Stimulated activated CD8-positive, alpha-beta memory T cell treated with anti-CD3 and anti-CD28 coated beads, Interleukin-4, amount 100 ng/mL, for 1 hour (primary cell): ENCODE measurements at places on chromosomes 4 and X.

- DNase-seq = no peak
These were observed 797.9 kb upstream of the INTU start for GRCh38 chr4:126834854-126835253.

DNA sequence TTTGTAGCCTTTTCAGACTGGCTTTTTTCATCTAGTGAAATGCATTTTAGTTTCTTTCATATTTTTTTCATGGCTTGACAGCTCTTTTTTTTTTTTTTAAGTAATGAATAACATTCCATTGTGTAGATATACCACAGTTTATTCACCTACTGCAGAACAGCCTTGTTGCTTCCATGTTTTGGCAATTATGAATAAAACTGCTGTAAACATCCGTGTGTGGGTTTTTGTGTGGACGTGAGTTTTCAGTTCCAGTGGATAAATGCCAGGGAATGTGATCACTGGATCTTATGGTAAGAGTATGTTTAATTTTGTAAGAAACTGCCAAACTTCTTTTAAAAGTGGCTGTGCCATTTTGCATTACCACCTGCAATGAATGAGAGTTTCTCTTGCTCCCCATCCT lies 160.8 kb downstream of the SOWAHB start:
- no peak for DNase-seq

GRCh38 chrX:9885150-9885549 lies 82.0 kb upstream of the CLDN34 start:
- no peak for DNase-seq

DNA sequence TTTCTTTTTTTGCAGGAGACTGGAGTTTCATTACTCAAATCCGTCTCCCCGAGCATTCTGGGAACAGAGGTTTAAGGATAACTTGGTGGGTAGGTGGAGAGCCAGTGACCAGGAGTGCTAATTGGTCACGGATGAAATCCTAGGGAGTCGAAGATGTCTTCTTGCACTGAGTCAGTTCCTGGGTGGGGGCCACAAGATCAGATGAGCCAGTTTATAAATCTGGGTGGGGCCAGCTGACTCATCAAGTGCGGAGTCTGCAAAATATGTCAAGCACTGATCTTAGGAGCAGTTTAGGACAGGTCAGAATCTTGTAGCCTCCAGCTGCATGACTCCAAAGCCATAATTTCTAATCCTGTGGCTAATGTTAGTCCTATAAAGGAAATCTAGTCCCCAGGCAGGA lies 741.3 kb downstream of the PCDH7 start:
- DNase-seq = no peak

- DNase-seq = no peak
These were observed 56.4 kb downstream of the SLC2A9 start for GRCh38 chr4:9964879-9965278.

DNA sequence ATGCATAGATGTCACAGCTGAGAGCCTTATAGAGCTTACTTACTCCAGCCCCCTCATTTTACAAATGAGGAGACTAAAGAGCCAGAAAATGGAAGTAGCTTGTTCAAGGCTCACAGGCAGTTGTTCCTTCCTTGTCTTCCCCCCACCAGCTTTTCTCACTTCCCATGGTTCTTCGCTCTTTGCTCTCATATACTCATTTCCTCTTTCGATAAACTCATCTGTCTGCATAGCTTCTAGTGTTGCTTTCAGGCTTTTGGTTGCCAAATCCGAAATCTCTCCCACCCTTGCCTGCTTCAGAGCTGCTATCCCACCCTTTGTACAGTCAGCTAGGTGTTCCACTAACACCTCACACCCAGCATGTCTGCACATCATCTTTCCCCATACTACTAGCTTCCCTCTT lies 25.0 kb upstream of the GJB1 start:
- no peak for DNase-seq

GRCh38 chrX:141668371-141668770 lies 30.2 kb downstream of the SPANXD start:
- no peak for DNase-seq

DNA sequence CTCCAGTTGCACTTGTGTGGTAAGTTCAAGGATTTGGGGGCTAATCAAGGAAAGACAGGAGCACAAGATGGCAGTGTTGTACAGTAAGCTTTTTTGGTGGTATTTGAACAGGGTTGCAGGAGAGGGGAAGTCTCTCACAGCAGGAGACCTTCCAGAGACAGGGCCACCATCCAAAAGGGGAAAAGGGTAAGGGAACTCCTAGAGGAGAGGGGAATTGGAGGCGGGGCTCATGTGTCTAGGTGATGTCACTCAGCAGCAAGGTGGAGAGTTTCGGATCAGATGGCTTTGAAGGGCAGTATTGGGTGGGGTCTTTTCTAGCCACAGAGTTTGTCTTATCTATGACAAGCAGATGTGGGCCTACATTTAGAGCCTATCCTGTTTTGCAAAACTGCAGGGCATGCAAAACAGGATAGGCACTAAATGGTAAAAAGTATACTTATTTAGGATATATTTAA lies 13.4 kb upstream of the RNF175 start:
- no peak for DNase-seq

GRCh38 chr4:61204353-61205060 lies 4.4 kb downstream of the ADGRL3 start:
- no peak for DNase-seq

- DNase-seq = no peak
These were observed 357 bp upstream of the IGBP1 start for GRCh38 chrX:70132877-70133302.

- no peak for DNase-seq
These were observed 554.1 kb upstream of the MAGEB2 start for GRCh38 chrX:29661290-29661689.

DNA sequence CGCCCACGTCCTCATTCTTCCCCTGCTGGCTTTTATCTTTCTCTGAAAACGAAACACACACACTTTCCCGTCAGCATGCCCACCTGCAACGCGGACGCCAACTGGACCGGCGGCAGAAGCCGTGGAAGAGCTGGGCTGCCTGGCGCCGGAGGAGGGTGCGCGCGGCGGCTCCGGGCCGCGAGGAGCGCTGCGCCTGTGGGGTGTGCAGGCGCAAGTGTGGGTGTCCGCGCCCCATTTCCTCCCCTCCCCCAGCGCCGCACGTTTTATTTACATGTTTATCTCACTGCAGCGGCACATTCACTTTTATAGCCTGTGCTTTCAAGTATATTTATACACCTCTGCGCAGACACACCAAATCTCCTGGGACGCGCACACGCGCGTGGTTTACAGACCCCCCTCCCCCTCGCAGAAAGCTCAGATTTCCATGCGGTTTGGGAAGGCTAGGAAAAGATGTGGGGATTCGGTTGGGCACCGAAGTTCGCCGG lies 1.5 kb downstream of the PITX2 start:
- DNase-seq = no peak

DNA sequence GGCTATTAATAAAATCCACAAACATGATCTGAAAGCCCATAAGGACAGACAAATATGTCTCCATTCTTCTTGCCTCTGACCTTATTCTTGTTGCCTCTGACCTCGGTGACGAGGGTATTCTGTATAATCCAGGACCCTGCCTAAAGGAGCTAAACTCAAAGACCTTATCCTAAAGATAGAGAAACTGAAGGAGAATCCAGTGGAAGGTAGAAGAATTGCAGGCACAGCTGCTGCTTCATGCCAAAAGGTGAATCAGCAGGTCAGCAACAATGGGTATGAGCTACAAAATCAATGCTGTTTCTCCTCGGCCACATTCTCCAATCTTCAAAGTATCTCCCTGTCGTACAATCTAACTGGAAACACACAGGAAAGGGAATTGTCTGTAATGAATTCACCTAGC lies 71.4 kb downstream of the INTS6L start:
- no peak for DNase-seq

- peak; percentile 5 for DNase-seq
These were observed 302.9 kb upstream of the GATB start for GRCh38 chr4:152063621-152064240.

- no peak for DNase-seq
These were observed 128.7 kb downstream of the MID1IP1 start for GRCh38 chrX:38929966-38930421.

GRCh38 chr4:188779581-188779980 lies 640.3 kb downstream of the TRIML1 start:
- no peak for DNase-seq

DNA sequence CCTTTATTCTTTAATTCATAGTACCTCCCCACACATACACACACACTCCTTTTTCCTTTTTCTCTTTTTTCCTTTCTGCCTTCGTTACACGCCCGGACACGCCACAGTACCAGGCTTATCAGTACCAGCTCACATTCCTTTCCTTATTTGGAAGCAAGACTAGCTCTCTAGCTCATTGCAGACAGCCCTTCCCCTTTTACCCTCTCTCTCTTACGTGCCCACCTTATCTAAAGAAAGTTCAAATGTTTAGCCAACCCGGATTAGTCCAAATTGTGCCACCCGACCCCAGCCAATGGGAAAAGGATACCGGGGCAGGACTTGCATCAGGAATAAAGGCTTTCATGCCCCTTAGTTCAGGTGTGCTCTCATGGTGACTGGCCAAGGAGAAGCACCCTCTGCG lies 194.7 kb upstream of the VCX3A start:
- DNase-seq = no peak

DNA sequence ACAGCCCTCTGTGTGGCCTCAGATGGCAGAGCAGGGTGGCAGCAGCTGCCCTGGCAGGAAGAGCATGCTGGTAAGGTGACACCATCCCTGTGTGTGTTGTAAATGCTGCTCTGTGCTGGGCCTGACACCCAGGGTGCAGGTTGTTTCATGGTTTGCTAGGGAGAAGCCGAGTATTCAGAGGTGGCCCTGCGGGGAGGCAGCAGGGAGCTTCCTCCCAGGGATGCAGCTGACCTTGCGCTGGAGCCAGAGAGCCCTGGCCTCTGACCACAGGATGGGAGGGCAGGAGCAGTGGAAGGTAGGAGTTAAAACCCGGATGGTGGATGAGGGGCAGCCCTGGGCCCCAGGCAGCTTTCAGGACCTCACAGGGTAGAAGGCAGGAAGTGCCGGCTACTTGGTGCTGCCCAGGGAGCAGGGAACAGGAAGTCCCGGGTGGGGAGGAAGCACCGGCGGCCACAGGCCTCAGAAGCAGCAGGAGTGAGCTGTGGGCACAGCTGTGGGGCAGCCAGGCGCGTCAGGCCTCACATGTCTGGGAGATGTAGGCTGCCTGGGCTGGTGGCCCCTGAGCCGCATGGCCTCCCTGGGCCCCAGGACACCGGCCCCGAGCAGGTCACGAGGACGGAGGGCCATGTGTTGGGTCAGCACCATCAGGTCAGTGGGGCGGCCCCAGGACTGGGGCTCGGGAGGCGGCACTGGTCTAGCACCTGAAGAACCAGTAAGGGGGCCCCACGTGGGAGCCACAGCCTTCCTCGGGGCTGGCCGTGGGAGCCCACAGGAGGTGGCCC lies 19.1 kb downstream of the SH3BP2 start:
- no peak for DNase-seq

DNA sequence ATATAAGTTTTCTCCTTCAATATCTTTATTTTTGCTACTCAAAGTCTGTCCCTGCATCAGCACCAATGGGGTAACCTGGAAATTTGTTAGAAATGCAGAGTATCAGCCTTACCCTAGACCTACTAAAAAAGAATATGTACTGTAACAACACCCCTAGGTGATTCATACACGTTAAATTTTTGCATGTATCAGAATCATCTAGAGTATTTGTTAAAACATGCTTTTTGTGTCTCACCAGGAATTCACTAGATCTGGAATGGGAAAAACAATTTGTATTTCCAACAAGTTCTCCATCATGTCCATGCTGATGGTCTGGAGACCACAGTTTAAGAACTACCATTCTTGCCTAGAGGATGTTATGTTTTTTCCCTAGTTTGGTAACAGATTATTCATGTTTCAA lies 196.0 kb upstream of the EDNRA start:
- DNase-seq = no peak

DNA sequence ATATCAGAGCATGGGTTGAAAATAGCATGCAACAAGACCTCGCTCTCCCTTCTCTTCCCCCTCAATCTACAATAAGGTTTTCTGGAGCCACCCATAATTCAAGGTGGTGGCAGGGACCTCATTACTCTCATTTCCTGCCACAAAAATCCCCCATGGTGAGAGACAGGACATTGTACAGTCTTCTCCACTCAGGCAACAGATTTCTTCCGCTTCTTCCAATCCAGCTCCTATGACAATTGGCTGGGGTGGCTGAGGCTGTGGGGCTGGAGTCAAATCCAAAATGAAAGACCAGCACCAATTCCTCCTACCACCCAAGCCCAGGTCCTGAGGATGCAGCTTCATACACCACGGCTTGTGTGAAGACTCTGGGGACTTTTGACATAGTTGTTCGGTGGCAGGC lies 40.3 kb upstream of the NKRF start:
- no peak for DNase-seq

GRCh38 chrX:63664741-63665140 lies 120.3 kb downstream of the ARHGEF9 start:
- no peak for DNase-seq

GRCh38 chr4:2786794-2787229 lies 6.1 kb upstream of the SH3BP2 start:
- DNase-seq = no peak

GRCh38 chr4:188727746-188728145 lies 588.5 kb downstream of the TRIML1 start:
- DNase-seq = no peak

DNA sequence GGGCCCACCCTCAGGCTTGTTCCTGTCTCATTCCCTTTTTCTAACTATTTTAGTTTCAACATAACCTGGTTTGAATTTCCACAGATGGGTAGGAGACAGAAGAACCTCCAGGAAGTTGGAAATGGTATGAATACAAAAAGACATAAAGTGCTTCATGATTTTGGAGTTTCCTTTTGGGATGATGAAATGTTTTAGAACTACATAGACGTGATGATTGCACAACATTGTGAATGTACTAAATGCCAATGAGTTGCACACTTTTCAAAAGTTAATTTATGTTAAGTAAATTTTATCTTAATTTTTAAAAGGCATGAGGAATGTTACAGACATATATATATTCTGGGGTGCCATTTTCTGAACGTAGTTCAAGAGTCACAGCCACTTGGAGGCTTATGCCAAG lies 41.1 kb upstream of the IBSP start:
- no peak for DNase-seq

DNA sequence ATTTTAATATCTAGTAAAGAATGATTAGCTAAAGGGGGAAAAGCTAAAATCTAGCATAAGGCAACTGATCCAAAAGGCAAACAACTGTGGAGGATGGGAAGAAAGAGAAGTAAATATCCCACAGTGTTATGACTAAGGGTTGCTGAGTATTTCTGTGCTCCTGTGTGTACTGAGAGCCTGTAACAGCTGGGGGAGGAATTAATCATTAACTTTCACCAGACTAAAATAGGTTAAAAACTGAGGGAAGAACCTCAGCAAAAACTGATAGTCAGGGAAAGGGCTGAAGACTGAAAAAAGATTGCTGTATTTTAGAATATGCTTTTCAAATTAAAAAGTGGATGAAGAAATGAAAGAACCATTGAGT lies 365.9 kb downstream of the CXXC4 start:
- DNase-seq = no peak

DNA sequence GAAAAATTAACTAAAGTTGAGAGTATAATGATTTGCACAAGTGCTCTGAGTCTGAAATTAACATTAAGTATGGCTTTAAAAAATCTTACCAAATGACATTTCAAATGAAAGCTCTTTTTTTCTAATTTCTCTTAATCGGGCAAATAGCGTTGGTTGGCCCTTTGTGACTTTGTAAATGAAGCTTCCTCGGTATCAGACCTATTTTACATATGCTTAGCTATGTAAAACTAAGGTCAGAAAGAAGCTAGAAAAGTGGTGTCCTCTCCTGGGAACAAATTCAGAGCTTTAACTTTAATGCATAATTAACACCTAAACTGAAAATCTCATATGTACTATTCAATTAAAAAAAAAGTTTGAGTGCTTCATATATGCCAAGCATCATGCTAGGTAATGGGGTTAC lies 62.7 kb downstream of the N4BP2 start:
- DNase-seq = no peak
